ENCODE measurements at places on chromosomes 16 and 17.

DNA sequence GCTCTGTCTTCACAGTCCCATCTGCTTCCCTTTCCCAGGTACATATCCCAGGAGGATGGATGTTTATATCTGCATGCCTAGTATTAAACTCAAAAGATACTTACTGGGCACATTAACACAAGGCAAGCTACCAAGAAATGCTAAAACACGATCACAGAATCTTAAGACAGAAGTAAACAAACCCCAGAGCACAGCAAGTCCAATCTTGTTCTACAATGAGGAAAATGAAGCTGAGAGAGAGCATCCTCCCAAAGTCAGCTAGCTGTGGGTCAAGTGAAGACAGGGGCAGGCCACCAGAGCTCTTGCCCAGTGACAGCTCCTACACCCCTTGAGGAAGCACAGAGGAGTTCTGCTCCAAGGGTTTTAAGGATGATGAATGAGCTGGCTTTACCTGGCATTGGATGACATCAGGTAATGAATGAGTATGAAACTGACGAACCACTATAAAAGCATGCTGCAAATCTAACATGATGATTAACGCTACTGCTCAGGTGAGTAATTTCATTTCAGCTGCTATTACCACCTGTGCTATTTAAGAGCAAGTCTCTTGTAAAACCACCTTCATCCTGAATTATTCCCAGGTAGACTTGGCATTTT lies 20.3 kb downstream of the XPO6 start:
- DNase-seq, result no peak

GRCh38 chr16:11165349-11165748 lies 90.7 kb downstream of the SOCS1 start:
- no peak for DNase-seq

- no peak for DNase-seq
Measured at GRCh38 chr17:77101521-77102410, 39.0 kb upstream of the SEC14L1 start.

- DNase-seq, result no peak
Measured at GRCh38 chr17:61872099-61872498, 8.8 kb upstream of the BRIP1 start.

- DNase-seq, result no peak
Measured at GRCh38 chr17:44759086-44759915, 513 bp downstream of the ADAM11 start.
